ENCODE measurements at places on chromosomes 5 and 9. TPM values are rescaled to one million over a fixed set of nuclear protein-coding genes. Genes with fewer than 3 reads are reported as not detected.

DNA sequence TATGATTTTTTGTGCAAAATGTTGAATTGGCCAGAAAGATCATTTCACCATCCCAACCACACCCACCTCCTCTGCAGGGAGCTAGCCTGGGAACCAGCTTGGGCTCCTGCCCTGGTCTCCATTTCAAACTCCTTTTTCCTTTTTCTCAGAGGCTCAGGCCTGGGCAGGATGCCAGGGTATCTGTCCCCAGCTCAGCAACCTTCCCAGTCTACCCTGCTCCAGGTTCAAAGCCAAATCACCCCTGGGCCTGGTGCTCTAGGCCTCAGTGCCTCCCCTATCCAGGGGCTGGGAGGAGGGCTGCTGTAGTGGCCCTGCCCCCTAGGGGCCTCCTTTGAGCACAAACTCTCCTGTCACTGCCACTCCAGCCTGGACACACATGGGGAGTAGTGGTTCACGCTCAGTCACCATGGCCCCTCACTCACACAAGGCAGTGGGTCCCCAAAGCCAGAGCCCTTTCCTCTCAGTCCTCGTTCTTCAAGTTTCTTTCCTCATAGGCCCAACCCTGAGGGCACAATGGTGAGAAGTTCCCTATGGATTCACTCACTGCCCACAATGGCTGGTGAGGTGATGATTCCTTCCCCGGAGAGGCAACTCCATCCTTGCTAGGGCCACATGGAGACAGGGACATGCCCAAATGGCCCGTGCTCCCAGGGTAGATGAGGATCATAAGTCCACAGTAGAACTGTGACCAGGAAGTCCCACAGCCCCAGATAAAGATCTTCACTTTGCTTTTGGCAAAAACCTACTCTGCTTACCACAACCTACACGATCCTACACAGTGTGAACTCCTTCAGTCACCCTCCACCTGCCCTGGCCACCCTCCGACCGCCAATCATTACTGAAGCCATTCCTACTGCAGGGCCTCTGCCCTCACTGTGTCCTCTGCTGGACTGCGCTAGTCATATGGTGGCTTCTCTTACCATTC lies 1.6 kb upstream of the ST6GALNAC4 start:
- DNase-seq = no peak

- DNase-seq = no peak
These were observed 171.9 kb downstream of the GAPVD1 start for GRCh38 chr9:125433461-125434011.

DNA sequence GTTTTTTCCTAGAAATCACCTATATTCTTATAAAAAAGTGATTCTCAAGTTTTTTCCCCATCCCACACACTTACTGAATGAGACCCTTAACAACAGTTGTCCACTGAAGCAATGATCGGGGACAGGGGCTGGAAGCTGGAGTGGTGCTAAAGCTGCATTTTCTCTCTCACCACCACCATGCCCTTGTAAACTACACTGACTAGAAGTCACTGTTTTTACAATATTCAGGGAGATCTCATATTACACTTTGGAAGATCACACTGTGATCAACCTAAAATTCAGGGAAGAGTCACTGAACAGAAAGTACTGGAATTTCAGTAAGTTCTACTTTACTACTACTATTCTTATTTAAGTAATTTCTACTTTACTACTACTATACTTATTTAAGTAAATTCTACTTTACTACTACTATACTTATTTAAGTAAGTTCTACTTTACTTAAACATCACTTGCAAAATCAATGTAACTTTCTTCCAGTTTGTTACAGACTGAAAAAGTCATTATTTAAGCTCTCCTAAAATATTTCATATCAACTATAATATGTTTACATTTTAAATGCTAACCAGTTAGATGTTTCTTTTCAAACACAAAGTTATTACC lies 164.3 kb downstream of the AGTPBP1 start:
- no peak for DNase-seq

DNA sequence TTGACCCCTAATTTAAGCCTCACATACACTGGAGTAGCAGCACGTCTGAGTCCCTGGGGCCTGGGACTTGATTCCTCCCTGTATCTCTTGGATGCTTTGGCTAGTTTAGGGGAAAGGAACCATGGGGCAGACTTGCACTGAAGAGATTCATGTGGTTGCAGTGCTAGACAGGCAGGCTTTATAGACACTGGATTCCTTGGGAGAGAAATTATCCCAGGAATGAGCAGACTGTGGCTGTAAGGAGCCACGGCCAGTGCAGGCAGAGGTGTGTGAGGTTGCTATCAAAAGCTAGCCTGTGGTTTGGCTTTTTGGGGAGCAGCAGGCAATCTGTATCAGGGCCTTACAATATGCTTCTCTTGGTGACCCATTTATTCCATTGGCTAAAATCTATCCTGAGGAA lies 20.5 kb upstream of the PITX1 start:
- DNase-seq = no peak

DNA sequence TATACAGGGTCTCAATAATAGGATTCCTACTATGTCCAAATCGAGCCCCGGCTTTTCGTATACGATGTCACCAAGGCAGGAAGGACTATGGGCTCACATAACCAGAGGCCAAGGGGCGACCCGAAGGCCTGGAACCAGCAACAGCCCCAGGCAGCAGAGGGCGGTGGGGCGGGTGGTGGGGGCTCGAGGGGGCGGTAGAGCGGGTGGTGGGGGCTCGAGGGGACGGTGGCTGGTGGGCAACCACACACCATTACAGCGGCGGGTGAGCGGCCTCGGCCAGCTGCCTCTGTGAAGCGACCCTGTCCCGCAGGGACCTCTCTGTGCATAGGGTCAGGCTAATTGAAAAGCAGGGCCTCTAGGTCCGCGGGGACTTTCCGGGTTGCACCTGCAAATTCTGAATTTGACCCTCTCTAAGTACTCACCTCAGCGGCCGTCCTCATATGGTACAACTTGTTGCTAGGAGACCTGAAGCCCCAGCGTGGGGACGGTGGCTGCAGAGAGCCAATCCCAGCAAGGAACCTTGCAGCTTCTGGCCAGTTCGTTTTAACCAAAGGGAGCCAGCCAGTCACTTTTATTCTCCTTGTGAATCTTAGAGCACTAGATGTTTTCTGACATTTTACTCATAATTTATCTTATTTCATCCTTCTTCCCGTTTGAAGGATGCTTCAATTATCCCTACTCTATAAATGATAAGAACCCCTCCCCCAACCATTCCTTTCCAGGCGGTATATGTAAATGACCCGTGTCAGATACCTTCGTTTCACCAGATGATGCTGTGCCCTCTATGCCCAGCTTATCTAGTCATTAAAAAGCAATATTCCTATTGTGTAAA lies at the start of gene NME5:
TSS of gene NME5 (minus strand) at position 480 of the 832 bp plus-strand sequence. CDS start 648 bp downstream, outside the sequence.
- peak; percentile 4 for DNase-seq

DNA sequence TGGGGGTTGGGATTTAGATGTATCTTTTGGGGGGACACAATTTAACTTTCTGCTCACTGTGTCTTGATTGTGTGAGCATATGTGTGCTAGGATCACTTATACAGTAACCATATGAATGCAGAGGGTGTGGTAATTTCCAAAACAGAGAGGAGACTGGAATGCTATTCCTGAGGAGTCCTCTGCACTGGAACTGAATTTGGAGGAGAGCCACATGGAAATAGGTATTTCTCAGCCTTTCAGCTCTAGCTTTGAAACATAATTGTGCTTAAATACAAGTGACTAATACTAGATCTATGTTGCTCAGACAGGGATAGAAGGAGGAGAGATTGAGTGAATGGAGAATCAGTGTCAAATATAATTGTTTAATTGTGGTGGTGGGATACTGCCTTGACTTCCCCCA lies 45.5 kb downstream of the FOCAD start:
- no peak for DNase-seq

DNA sequence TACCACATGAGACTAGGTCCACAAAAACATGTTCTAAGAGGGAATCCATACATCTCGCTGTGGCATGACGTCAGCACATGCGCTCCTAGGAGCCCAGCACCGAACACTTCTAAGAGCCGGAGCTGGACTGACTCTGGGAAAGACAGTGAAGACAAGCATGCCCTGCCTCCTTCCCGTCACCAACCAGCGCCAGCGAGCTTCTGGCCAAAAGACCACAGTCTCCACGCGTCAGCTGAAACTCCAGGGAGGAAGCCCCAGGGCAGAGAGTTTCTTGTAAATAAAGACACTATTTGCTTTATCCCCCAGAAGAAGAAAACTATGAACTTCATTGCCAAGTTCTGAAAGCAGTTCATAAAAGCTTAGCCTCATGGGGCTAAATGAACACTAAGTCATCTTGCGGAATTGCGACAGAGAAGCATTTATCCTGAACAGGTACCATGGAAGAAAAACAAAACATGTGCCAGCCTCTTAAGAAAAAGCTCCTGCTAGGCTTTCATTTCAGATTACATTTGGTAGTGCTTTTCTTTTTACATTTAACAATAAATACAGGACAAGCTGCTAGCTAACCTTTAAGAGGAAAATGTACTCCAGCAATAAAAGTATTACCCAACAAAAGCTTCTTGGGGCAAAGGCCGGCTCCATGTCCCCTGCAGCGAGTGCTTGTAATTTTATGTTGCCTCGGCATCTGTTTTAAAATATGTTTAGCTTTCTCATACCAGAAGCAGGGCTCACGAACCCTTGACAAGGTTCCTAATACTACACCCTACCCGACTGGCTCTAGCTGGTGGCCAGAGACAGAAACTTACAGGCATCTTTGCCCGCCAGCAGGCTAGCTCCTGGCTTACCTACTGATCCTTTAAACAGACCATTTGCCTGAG lies 96.5 kb downstream of the PRRT1B start:
- DNase-seq = peak; percentile 31

- DNase-seq = no peak
These were observed 1.8 kb upstream of the NOTCH1 start for GRCh38 chr9:136547508-136548215.

DNA sequence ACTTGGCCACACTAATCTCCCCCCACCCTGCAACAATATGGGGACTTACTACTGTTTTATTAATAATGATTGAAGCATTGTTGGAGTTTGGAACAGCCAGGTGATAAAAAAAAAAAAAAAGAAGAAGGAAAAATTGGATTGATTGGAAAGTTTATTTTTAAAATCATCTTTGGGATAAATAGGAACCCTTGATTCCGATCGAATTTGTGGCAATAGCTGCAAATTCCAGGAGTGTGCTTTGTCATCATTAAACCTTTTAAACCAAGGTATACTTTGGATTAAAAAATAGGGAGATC lies 907 bp upstream of the NR2F1 start:
- DNase-seq = no peak

GRCh38 chr5:5126444-5126843 lies 13.7 kb upstream of the ADAMTS16 start:
- DNase-seq = no peak

- DNase-seq = no peak
These were observed 10.1 kb downstream of the EEIG1 start for GRCh38 chr9:127970401-127971313.

GRCh38 chr5:89301321-89302025 lies 418.5 kb upstream of the MEF2C start:
- no peak for DNase-seq

- no peak for DNase-seq
These were observed 23.1 kb upstream of the ADRA1B start for GRCh38 chr5:159893040-159893695.

DNA sequence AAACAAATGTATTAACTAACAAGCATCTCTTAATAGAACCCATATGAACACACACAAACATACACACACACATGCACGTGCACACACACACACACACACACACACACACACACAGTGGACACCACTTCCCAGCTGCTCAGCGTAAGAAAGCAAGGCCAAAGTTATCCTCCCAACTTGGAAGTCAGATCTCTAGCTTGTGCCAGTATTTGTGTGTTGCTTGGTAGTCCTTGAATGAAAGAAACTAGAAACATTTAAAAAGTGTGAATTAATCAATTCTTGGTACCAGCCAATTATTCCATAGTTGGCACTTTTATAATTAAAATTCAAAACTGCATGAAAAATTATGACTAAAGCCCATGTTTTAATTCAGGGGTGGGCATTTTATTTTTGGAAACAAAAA lies 178.1 kb downstream of the TMEM161B start:
- no peak for DNase-seq

DNA sequence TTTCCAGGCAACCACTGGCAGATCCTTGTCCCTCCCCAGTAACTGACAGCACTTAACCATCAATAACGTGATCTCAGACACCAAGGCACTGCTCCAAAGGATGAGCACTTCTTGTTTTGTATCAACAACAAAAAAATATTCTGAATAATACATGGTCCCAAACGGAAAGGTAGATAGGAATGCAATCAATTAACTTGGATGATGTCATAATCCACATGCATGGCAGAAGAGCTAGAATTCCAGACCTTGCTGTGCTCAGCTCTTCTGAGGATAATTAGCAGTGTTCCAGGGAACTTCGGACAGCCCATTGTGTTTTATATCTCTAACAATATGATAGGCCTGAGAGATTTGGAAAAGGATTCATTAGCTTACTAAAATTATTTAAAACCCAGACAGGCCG lies 288.4 kb upstream of the PCSK5 start:
- DNase-seq = no peak

DNA sequence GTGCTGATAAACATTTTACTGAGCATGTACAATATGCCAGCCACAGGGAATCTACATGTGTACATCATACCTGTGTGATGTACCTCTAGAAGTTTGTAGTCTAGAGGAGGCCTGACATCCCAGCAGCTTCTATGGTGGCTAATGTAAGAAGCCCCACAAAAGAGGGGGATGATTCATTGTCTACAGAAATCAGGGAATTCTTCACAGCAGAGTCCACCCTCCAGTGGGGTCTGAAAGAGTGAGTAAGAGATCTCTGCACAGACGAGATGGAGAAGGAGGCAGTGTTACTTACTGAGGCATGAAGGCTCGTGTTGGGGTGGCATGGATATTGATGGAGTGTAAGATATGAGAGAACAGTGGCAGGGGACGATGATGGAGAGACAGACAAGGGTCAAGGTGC lies 103.0 kb downstream of the NTRK2 start:
- no peak for DNase-seq

DNA sequence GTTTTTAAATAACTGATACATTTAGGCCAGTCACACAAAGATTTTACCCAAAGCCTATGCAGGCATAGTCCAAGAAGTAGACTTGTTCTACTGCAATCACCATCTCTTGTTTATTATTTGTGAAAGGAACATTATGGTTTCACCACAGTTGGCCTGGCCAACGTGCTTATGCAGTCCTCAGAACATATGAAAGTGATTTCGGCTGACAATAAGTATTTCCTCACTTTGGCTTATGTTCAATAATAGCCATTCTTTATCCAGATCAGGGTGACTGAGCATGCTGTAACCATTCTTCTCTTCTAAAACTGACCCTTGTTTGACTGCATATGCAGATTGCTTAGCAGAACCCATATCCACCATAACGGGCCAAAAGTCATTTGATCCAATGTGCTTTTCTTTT lies 76.6 kb upstream of the CCDC152 start:
- DNase-seq = no peak

The MSX2 gene
- total RNA-seq = 10.9 TPM

The TAS2R1 gene
- not detected for total RNA-seq

The SLC34A1 gene
- not detected for total RNA-seq

The C1QTNF2 gene
- 12.3 TPM for total RNA-seq

The KCNN2 gene
- total RNA-seq = 3.5 TPM

The EMB gene
- total RNA-seq = 19.6 TPM

The CLTB gene
- 63.0 TPM for total RNA-seq

The HNRNPA0 gene
- 17.8 TPM for total RNA-seq

The BTNL3 gene
- total RNA-seq = not detected

The GABRG2 gene
- not detected for total RNA-seq

The PIP5K1B gene
- 5.0 TPM for total RNA-seq

The MEIKIN gene
- not detected for total RNA-seq

The PAEP gene
- total RNA-seq = not detected

The PCDHA3 gene
- total RNA-seq = 0.20 TPM

The GBGT1 gene
- 3.4 TPM for total RNA-seq

The ANXA1 gene
- 342 TPM for total RNA-seq

The SNCAIP gene
- 12.5 TPM for total RNA-seq

The WDR38 gene
- total RNA-seq = not detected

The DOK3 gene
- 3.8 TPM for total RNA-seq

The SV2C gene
- total RNA-seq = 0.10 TPM

Measured in skin of body (tissue), 3 donors.